Mammary microvascular endothelial cell (primary cell): ENCODE measurements at places on chromosomes 7 and 10. TPM values are rescaled to one million over a fixed set of nuclear protein-coding genes. Genes with fewer than 3 reads are reported as not detected.

The GPR15LG gene
- not detected in 2 replicates for total RNA-seq

The SUN3 gene
- not detected in 2 replicates for total RNA-seq

The ZNF488 gene
- 0.07 and 0.15 TPM in 2 replicates for total RNA-seq

The ADRB1 gene
- 1.5 and 2.1 TPM in 2 replicates for total RNA-seq

The PNLIPRP3 gene
- not detected in 2 replicates for total RNA-seq

The RARRES2 gene
- total RNA-seq = not detected in 2 replicates

The MAP3K8 gene
- 2.5 and 3.1 TPM in 2 replicates for total RNA-seq

The POU6F2 gene
- not detected in 2 replicates for total RNA-seq

The SNCG gene
- total RNA-seq = 77.7 and 80.4 TPM in 2 replicates

The CALML3 gene
- total RNA-seq = not detected in 2 replicates

The COL26A1 gene
- not detected in 2 replicates for total RNA-seq

The LBX1 gene
- not detected in 2 replicates for total RNA-seq

The ABCB4 gene
- total RNA-seq = 2.1 TPM in 2 replicates

The PNLIPRP2 gene
- not detected in 2 replicates for total RNA-seq

The HTR7 gene
- total RNA-seq = not detected in 2 replicates

The PPP1R3A gene
- not detected in 2 replicates for total RNA-seq

The CYP2C19 gene
- total RNA-seq = not detected in 2 replicates

The STEAP1B gene
- total RNA-seq = 47.8 and 49.8 TPM in 2 replicates

The PYROXD2 gene
- total RNA-seq = 1.9 and 2.1 TPM in 2 replicates

The OPN1SW gene
- not detected in 2 replicates for total RNA-seq

The PFKFB3 gene
- total RNA-seq = 28.6 and 32.0 TPM in 2 replicates

The GARIN1A gene
- under 0.01 and 0.07 TPM in 2 replicates for total RNA-seq

The TAS2R39 gene
- not detected in 2 replicates for total RNA-seq

The CTBP2 gene
- 81.1 and 86.5 TPM in 2 replicates for total RNA-seq

The LRRC18 gene
- total RNA-seq = not detected in 2 replicates

The SLC13A1 gene
- total RNA-seq = not detected in 2 replicates

The CREB5 gene
- 8.3 and 12.0 TPM in 2 replicates for total RNA-seq

The ABCC2 gene
- total RNA-seq = 0.07 and 0.49 TPM in 2 replicates

The FUOM gene
- 15.0 and 25.6 TPM in 2 replicates for total RNA-seq

The MMP21 gene
- 0.07 TPM in 1 of 2 replicates, not detected in the other for total RNA-seq

The CDHR1 gene
- 0.05 and 0.13 TPM in 2 replicates for total RNA-seq

The NEURL1 gene
- total RNA-seq = 0.10 and 0.87 TPM in 2 replicates

The ADAM22 gene
- 0.20 and 0.67 TPM in 2 replicates for total RNA-seq

The CDK14 gene
- 4.7 and 11.4 TPM in 2 replicates for total RNA-seq

The FXYD4 gene
- not detected in 2 replicates for total RNA-seq

The PPP1R3C gene
- 0.69 TPM in 1 of 2 replicates, not detected in the other for total RNA-seq

The CHAT gene
- total RNA-seq = not detected in 2 replicates

The SFRP4 gene
- 0.33 TPM in 1 of 2 replicates, not detected in the other for total RNA-seq

The C10orf120 gene
- not detected in 2 replicates for total RNA-seq

The CFAP43 gene
- total RNA-seq = 0.15 TPM in 1 of 2 replicates, not detected in the other

The HGF gene
- total RNA-seq = 0.69 and 1.7 TPM in 2 replicates

The CYP2C8 gene
- not detected in 2 replicates for total RNA-seq

The TSPAN15 gene
- total RNA-seq = 60.8 and 65.7 TPM in 2 replicates

The FOXI2 gene
- not detected in 2 replicates for total RNA-seq

The ZNF117 gene
- 5.0 and 5.9 TPM in 2 replicates for total RNA-seq

The SYT15 gene
- under 0.01 and 0.20 TPM in 2 replicates for total RNA-seq

The OR2A42 gene
- under 0.01 TPM in 1 of 2 replicates, not detected in the other for total RNA-seq

The PROSER2 gene
- 21.5 and 26.4 TPM in 2 replicates for total RNA-seq

The PRSS37 gene
- total RNA-seq = not detected in 2 replicates

The PAPOLB gene
- total RNA-seq = not detected in 2 replicates

The PTN gene
- 0.07 TPM in 1 of 2 replicates, not detected in the other for total RNA-seq

The FBXL13 gene
- 0.87 and 1.7 TPM in 2 replicates for total RNA-seq

The CRHR2 gene
- total RNA-seq = not detected in 2 replicates

The CYP26C1 gene
- total RNA-seq = 0.30 and 2.5 TPM in 2 replicates

The TSPAN33 gene
- 0.13 and 0.64 TPM in 2 replicates for total RNA-seq
